ENCODE measurements at places on chromosomes 16 and 17.

DNA sequence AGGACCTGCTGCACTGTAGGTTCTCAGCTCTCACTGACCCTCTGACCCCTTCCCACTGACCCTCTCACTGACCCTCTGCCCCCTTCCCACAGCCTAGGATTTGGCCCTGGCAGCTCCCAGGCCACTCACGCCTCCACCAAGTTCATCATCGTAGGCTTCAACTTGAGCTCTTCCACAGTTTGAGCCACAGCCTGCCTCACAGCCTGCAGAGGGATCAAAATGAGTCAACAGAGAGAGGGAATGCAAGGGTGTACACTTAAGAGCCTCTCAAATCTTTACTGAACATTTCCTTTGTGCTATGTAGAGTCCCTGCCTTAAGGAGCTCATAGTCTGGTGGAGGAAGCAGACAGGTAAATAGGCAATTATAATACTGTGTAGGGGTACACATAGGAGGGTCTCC lies 12.1 kb downstream of the HEATR9 start:
- DNase-seq, result no peak

- no peak for DNase-seq
These were observed 59.5 kb downstream of the CHD9NB start for GRCh38 chr16:52993179-52993578.

DNA sequence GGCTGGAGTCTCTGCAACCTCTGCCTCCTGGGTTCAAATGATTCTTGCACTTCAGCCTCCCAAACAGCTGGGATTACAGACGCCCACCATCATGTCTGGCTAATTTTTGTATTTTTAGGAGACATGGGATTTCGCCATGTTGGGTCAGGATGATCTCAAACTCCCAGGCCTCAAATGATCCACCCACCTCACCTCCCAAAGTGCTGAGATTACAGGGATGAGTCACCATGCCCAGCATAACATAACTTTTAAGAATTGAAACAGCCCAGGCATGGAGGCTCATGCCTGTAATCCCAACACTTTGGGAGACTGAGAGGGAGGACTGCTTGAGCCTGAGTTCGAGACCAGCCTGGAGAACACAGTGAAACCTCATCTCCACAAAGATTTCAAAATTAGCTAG lies 2.5 kb downstream of the RSL1D1 start:
- DNase-seq, result no peak

DNA sequence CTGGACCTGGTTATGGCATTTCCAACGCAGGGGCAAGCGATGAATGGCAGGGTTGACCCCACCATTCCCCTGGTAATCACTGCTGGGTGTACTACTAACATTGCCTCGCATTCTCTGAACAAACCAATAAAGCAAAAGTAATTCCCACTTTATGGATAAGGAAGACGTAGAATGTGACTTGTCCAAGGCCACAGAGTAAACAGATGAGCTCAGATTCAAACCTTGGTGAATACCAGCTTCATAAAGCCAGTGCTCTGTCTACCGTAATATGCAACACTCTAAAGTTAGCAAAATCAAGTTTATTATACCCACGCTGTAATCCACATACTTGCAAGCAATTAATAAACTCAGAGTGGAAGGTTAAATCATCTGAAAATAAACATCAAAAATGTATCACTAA lies 59.6 kb downstream of the ANKFY1 start:
- no peak for DNase-seq

DNA sequence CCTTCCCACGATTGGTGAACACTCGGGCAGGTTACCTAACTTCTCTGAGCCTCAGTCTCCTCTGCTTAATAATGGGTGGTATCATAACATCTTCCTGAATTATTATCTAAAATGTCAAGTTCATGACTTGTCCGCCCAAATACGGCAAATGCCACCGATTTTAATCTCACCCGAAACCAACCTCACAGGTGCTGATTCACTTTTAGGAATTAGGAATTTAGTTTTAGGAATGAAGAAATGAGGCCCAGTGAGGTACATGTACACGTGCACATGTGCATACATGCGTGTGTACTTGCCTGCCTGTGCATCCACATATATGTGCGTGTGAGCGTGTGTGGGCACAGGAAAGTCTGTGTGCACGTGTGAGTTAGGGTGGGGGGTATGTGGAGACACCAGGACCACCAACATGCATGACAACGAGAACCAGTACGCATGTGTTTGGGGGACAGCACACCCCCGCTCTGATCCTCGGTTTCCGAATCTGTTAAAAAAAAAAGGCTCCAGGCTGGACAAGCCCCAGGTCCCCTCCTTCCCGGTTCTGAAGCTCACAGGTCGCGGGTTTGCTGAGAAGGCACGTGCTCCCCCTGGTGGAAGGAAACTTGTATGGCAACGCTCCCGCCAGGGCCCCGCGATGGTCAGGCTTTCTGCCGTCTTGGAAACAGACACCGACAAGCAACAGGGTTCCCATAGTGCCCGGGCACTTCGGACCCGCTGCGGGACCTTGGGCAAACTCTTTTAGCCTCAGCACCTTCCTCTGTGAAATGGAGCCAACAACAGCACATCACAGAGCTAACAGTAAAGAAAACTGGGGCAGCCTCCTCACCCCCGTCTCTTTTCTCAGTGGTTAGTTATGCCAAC lies 219.2 kb downstream of the RBFOX3 start:
- DNase-seq, result peak; percentile 47

DNA sequence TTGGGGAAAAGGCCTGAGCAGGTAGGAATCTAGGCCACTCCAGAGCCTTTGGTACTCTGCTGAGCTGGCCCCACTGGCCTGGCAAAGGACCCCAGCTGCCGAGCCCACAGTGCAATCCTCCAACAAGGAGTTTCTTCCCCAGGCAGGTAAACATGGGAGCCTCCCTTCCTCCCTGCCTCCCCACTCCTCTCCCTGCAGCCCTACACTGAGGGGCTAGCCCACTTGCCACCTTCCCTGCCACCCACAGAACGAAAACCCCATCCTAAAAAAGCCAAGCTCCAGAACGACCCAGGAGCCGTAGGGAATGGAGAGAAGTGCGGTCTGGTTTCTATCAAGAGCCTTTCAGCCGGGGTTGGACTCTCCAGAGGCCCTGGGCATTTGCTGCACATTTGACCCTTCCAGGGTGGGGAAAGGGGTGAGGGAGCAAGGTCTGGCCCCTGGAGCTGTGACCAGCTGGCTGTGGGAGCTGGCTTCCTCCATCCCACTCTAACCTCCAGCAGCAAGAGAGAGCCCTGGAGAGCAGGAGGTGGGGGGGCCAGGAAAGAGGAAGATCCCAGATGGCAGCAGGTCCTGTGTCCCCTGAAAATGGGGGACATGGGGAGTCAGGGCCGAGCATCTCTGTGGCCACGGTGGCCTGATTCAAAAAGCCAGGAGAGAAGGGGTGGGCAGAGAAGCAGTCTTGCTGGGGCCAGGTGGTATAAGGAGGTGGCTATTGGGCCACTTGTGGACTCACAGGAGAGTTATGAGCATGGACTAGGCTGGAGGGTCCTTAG lies 1.3 kb downstream of the HID1 start:
- DNase-seq, result no peak

DNA sequence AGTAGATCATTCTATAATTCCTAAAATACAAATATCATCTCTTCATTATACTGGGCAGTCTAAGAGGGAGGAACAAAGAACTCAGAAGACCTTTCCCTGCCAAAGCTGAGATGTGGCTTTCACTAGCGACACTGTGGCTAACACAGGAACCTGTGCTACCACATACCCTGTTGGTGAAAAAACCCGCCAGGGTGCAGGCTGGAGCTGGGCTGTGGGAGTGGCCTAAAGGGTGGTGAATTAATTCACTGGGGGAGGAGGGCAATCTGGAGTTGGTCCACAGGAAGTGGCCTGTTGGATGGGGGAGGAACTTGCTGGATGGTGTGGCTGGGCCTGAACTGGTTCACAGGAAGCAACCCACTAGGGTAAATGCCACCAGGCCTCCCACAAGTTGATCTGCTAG lies 7.4 kb downstream of the ZNF594 start:
- peak; percentile 46 for DNase-seq

DNA sequence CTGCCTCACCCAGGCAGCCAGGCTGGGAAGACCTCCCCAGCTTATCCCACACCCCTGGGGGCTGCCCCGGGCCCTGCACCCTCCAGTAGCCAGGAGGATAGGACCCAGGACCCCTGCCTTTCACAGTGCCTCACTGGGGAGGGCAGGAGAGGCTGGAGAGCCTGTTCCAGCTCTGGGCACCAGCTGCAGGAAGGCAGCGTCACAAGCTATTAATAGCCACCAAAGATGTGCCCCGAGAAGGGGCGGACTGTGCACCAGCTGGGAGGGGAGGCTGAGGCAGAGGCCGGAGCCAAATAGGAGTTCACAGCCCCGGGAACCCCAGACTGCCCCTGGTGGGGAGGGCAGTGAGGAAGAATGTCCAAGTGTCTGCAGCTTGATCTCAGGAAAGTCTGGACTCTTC lies 8.8 kb downstream of the SBK1 start:
- no peak for DNase-seq

- no peak for DNase-seq
These were observed 57.0 kb downstream of the USP31 start for GRCh38 chr16:23092072-23092800.

DNA sequence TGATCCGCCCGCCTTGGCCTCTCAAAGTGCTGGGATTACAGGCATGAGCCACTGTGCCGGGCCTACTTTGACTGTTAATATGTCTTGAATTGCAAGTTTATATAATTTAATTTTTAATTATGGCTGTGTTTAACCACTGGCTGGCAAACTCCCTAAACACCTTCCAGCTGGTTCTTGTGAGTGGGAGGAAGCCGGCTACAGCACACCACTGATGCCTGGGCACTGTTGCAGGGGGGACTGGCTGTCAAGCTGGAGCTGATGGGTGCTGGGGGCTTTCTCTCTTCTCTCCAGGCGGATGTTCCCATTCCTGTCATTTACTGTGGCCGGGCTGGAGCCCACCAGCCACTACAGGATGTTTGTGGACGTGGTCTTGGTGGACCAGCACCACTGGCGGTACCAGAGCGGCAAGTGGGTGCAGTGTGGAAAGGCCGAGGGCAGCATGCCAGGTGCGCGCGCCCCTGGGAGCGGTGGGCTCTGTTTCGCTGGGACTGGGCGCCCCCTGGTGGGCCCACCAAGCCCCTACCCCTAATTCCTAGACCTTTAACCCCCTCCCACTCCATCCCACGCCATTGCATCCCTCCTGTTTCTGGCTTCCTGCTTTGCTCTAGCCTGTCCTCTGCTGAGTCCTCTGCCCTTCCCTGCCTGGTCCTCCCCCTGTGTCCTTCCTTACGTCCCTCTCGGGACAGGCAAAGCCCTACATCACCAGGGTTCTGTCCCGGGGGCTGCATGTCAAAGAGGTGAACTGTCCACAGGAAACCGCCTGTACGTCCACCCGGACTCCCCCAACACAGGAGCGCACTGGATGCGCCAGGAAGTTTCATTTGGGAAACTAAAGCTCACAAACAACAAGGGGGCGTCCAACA lies 9.5 kb downstream of the TBX21 start:
- peak; percentile 37 for DNase-seq

- DNase-seq, result no peak
These were observed 1.5 kb upstream of the SLC38A8 start for GRCh38 chr16:84044118-84044488.

GRCh38 chr17:50594128-50594823 lies 33.8 kb downstream of the CACNA1G start:
- no peak for DNase-seq

DNA sequence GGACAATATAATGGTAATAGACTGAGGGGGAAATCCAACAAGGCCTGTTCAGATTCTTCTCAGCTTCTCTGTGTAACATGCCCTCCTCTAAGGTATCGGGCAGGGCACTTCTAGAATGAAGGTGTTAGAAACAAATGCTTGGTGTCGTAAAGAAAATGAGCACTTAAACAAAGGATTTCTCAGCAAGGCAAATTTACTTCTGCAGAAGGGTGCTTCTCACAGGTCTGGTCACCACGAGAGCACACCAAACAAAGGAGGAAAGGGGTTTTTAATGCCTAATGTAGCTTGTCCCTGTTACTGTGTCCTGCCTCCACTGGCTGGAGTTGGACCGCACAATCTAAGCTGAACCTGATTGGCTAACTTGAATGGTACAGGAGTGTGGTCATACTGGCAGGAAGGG lies 642.6 kb upstream of the CDH8 start:
- no peak for DNase-seq

GRCh38 chr17:76623271-76624146 lies 20.0 kb downstream of the ST6GALNAC1 start:
- peak; percentile 69 for DNase-seq

DNA sequence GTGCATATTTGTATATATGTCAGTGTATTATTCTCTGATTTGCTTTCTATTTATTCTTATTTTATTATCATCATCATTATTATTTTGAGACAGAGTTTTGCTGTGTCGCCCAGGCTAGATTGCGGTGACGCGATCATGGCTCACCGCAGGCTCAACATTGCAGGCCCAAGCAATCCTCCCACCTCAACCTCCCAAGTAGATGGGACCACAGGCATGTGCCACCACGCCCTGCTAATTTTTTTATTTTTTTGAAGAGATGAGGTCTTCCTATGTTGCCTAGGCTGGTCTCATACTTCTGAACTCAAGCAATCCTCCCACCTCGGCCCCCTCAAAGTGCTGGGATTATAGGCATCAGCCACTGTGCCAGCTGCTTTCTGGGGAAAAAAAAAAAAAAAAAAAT lies 8.4 kb upstream of the ARHGAP17 start:
- DNase-seq, result no peak

- DNase-seq, result peak; percentile 22
These were observed 3.2 kb upstream of the PHLPP2 start for GRCh38 chr16:71727551-71728324.

DNA sequence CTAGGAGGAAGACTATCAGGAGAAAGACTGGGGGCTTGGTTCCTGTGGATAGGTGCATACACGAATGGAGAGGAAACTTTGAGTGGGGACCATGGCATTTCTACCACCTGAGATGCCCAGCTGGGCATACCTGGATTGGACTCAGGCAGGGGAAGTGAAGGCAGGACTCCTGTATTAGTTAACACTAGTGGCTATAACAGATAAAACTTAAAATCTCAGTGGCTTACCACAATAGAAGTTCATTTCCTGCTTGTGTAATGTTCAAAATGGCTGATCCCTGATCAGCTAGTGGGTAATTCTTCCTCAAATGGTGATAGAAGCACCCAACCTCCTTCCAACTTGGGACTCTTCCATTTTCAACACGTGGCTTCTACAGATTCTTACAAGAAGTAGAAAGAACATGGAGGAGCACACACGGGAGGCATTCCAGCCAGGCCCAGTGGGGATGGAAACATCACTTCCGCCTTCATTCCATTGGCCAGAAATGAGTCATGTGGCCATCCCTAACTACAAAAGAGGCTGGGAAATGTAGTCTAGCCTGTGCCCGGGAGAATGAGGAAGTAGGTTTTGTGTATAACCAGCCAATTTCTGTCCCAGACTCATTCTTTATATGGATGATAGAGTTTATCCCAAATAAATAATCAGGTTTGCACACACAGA lies 112.1 kb downstream of the UTP18 start:
- DNase-seq, result peak; percentile 33

- no peak for DNase-seq
These were observed 9.8 kb downstream of the CMTM3 start for GRCh38 chr16:66614161-66614802.

DNA sequence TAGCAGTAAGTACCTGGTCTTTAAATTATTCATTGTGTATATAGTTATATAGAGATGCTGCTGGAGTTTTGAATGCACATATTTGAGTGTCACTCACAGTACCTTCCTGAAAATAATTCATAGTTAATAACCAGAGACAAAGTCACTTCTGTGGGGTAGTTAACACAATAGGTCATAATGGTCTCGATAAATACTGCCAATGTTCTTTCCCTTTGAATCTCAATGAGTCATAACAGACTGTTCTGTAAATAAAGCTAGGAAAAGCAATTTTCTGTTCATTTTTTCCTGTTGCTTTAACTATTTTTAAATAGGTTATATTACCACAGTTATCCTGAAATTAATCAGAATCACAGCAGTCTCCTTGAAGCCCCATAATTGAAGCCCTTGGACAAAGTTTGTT lies 87.2 kb downstream of the MAP2K4 start:
- DNase-seq, result no peak
